ENCODE measurements at places on chromosomes 11 and 22.

GRCh38 chr22:30455075-30455840, 16.6 kb downstream of the SEC14L3 start:
- DNase-seq, result no peak

DNA sequence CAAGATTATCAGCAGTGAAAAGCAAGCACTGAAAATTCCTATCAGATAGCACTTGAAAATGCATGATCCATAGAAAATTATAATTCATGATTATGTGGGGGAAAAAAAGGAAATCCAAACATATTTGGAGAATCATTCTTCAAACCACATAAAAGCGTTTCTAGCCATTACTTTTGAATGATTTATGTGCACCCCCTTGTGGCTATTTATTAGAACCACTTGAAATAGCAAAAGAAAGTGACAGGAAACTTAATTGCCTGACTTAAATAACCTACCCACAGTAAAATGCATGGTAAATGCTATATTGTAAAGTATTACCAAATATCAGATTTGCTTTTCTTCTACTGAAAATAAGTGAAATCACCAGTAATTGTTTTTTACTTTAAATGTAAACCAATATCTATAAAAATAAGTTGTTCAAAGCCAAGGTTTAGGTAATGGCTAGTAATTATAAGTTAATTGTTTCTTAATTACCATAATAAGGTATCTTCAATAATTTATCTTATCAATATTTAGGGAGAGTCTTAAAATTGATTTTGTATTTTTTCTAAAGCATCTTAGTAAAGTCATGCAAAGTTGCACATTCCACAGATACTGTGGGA, 168.5 kb downstream of the ARHGAP42 start:
- DNase-seq, result peak; percentile 67

DNA sequence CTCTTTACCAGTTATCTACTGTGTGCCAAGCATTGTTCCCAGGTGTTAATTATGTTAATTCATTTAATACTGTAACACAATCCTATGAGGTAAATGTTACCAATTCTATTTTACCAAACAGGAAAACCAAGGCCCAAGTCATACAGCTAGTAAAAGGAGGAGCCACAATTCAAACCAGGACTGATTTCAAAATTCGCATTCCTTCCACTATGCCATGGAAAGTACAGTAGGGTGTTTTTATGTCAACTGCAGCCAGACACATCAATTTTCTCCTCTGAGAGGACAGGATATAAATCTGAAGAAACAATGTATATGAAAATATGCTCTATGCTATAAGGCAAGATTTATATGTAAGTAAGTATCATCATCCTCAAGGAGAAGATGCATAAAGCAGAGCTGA, 104.3 kb downstream of the RPL27A start:
- DNase-seq, result no peak

DNA sequence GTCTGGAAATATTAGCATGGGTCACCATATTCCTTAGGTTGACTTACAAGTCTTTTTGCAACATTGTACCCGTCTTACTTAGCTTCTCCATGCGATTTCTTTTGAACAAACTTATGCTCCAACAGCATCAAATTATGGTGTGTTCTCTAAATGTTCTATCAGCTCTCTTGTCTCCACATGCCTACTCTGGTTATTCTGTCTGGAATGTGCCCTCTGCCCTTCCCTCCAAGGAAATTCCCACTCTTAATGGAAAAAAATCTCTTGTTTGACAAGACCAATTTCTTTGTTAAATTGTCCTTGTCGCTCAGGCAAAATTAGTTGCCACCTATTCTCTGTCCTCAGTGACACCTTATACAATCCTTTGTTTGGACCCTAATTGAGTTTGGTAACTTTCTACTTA, 522.8 kb upstream of the LUZP2 start:
- no peak for DNase-seq

- no peak for DNase-seq
Observed at GRCh38 chr11:37557990-37558389, 960.0 kb upstream of the RAG2 start.

DNA sequence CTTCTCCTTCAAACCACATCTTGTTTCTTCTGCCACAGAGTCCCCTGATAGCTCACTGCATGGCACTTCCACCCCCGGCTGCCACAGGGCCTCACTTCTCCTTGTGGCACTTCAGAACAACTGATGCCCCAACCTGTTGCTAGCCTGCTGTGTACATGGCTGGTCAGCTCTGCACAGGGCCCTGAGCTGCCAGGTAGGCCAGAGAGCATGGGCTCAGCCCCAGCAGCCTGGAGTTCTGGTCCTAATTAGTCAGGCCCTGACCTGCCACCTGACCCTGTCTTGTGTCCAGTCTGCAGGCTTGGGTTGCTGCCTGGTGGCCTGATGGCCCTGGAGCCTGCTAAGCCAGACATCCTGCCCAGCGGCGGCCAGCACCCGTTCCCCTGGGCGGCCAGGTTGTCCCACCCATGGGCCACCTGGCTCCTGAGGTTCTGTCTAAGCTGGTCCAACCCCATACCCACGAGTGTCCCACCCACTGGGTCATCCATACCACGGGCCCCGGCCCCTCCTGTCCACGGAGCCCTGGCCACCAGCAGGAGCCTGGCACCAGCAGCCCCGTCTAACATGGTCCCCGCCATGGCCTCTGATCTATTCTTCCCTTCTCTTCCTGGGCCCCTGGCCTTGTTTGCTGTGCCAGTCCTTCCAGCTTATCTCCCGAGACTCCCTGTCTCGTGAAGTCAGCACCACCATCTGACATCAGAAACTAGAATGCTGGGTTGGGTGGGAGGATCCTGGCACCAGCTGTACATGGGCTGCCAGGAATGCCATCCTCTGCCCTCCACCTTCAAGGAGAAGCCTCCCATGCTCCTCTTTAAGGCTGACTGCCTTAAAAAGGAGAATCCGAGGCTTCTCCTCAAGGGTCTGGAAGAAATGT, 3.1 kb upstream of the CERK start:
- DNase-seq, result no peak

DNA sequence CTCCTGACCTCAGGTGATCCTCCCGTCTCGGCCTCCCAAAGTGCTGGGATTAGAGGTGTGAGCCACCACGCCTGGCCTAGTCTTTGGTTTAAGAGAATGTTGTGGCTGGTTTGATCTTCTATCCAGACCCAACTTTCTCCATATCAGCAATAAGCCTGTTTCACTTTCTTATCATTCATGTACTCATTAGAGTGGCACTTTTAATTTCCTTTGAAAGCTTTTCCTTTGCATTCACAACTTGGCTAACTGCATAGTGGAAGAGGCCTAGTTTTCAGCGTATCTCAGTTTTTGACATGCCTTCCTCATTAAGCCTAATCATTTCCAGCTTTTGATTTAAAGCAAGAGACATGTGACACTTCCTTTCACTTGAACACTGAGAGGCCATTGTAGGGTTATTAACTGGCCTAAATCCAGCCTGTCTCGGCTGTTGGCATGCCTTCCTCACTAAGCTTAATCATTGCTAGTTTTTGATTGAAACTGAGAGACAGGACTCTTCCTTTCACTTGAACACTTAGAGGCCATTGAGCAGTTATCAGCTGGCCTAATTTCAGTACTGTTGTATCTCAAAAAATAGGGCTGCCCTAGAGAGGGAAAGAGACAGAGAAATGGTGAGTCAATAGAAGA, 13.1 kb upstream of the RPL3 start:
- no peak for DNase-seq

DNA sequence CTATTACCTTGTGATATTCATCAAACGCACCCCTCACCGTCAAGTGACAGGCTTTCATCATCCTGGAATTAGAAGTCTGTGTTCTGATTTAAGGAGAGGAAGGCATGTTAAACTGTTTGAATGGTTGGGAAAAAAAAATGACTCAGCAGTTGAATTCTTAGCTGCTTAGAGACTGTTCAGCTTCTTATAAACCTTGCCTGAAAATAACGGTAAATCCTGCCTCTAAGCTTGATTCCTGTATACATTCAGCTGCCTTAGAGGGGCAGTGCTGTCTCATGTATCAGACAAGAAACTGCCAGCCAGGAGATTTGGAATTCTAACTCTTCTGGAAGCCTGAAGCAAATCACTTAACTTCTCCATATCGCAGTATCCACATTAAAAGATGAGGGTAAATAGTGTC, 437.4 kb downstream of the JRKL start:
- peak; percentile 2 for DNase-seq

Data from COR-L47 (cell line).